Fibroblast of skin of scalp (primary cell): ENCODE measurements at places on chromosomes 7 and 10.

DNA sequence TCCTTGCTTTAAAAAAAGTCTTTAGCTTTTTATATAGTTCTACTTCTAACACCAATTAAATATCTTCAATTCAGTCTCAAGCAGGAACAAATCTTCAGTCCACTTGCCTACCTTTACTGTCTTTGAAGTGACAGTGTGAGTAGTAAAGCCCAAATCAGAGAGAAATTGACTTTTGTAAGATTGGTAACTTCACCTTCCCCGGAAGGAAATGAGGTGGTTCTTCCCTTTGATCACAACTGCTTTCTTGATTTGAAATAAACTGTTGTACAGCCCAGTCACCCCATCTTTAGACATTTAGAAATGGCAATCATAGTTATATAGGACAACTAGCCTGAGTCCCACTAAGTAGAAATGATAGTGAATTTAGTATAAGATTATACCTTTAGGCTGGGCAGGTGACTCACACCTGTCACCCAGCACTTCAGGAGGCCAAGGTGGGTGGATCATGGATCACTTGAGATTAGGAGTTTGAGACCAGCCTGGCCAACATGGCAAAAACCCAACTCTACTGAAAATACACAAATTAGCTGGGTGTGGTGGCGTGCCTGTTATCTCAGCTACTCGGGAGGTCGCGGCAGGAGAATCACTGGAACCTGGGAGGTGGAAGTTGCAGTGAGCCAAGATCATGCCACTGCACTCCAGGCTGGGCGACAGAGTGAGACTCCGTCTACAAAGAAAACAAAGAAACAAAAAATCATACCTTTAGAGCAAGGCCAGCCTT lies 4.7 kb downstream of the FAS start:
- no peak for DNase-seq

DNA sequence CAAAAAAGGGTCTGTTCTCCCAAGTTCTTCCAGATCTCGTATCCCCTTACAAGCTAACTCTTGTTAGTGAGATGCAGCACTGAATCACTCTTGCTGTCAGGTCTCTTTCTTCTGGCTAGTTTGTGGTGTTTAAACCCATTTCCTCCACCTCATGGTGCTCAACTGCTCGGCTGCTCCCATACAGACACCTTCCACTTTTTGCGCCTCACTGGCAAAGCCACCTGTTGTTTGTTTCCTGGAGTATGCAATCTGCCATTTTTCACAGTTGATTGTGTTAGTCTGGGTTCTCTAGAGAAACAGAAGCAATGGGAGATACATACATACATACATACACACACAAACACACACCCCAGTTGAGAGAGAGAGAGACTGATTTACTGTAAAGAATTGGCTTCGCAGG lies 124.4 kb upstream of the SP8 start:
- no peak for DNase-seq

GRCh38 chr7:39688611-39689480 lies 65.5 kb downstream of the RALA start:
- DNase-seq: peak; percentile 56

GRCh38 chr7:149495785-149496641 lies 1.6 kb downstream of the ZNF746 start:
- peak; percentile 83 for DNase-seq

DNA sequence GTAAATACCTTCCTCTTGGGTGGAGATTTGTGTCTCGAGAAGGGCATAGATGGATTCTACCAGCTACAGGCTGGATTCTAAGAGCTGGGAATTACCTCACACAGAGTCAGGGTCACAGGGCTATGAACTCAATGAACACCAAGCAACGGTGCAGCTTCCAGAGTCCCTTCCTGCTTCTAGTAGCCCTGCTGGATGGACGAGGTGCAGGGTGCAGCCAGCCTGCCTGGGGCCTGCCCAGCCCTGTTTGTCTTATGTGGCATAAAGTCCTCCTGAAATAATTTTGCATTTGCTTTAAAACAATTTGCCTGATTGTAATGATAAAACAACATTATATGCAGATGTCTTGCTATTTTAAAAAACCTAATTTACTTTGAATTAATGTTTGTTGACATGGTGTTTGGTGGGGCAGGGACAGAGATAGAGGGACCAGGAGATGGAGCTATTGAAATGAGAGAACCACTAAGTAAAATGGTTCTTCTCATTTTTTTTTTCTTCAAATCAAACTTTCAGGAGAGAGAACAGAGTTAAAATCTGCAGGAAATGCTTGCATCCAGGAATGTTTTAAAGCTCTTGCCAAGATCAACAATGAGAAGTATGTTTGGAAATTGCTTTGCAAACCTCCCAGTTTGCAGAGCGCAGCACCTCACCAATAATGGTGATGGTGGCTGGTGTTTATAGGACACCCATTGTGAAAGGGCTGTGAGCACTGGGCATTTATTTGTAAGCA lies 305.4 kb upstream of the PODXL start:
- peak; percentile 72 for DNase-seq

DNA sequence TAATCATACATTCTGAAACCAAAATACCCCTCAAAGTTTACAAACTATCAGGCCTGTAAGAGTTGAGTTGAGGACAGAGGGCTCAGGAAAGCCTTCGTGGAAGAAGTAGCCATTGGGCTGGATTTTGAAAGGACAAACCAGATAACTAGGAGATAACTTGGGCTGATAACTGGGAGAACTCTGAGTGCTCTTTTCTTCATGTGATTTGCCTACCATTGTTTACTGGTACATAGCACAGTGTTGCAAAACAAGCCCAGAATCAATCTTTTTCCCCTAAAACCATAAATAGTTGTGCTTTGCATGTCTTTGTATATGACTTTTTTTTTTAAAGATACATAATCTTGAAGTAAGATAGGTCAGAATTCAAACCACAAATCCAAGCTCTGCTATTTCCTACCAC lies 106.7 kb upstream of the ITGB1 start:
- DNase-seq: no peak

- DNase-seq: no peak
These were observed 256.1 kb downstream of the ARHGAP21 start for GRCh38 chr10:24467605-24468004.

GRCh38 chr10:70772627-70773026 lies 12.6 kb downstream of the TBATA start:
- no peak for DNase-seq

GRCh38 chr7:16718111-16718656 lies 35.4 kb upstream of the TSPAN13 start:
- no peak for DNase-seq

GRCh38 chr7:41979834-41980307 lies 257.1 kb downstream of the GLI3 start:
- DNase-seq: peak; percentile 68

- DNase-seq: no peak
These were observed 88.1 kb downstream of the SEPTIN14 start for GRCh38 chr7:55774327-55775050.
